ENCODE measurements at places on chromosomes 7 and 10. TPM values are rescaled to one million over a fixed set of nuclear protein-coding genes. Genes with fewer than 3 reads are reported as not detected.

DNA sequence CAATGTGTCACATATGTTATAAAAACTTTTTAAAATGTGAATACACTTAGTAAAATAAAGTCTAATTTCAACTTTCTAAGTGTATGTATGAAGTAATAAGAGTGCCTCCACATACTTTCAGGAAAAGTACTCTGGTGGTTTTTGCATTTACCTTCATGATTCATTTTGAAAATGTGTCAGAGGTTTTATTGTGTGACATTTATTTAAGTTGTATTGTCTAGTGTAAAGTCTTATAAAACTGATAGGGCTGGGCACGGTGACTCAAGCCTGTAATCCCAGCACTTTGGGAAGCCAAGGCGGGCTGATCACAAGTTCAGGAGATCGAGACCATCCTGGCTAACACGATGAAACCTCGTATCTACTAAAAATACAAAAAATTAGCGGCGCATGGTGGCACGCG, 226.5 kb downstream of the ITGB1 start:
- no peak for DNase-seq
- H3K27ac ChIP-seq: no peak overlapping the region
- H3K4me3 ChIP-seq: no peak overlapping the region
- H3K27me3 ChIP-seq: no peaks in the 10 kb centered on the region

DNA sequence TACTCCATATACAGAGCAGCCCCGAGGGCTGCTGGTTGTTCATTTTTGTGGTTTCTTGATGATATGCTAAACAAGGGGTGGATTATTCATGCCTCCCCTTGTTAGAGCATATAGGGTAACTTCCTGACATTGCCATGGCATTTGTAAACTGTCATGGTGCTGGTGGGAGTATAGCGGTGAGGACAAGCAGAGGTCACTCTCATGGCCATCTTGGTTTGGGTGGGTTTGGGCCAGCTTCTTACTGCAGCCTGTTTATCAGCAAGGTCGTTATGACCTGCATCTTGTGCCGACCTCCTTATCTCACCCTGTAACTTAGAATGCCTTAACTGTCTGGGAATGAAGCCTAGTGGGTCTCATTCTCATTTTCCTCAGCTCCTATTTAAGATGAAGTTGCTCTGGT, 31.3 kb downstream of the GNAT3 start:
- no peak for DNase-seq
- no peaks in the 10 kb centered on the region for H3K27me3 ChIP-seq
- H3K36me3 ChIP-seq: no peaks in the 10 kb centered on the region
- no peak overlapping the region for H3K4me3 ChIP-seq
- peaks cover 3% of the 10 kb centered on the region for H3K4me1 ChIP-seq

- no peak overlapping the region for H3K27ac ChIP-seq
- peak overlapping the region; percentile 54 for H3K4me3 ChIP-seq
- peaks cover 12% of the 10 kb centered on the region for H3K4me1 ChIP-seq
Measured at GRCh38 chr10:21497177-21497807, 28.2 kb downstream of the SKIDA1 start.

DNA sequence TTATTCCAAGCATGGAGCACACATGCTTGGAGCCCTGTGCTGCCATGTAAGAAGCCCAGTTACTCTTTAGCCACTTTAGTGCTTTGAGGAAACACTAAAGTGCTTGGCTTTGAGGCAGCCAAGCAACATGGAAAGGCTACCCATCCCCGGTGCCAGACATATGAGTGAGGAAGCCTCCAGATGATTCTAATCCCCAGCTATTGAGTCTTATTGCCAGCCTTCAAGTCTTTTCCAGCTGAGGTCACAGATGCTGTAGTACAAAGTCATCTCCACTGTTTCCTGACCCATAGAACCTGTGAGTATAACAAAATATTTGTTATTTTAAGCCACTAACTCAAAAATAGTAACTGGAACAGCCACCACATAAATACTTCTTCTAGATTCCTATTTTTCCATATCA, 91.4 kb upstream of the CYP26C1 start:
- no peaks in the 10 kb centered on the region for H3K36me3 ChIP-seq
- H3K27ac ChIP-seq: no peak overlapping the region
- no peaks in the 10 kb centered on the region for H3K4me1 ChIP-seq
- no peak for DNase-seq
- H3K27me3 ChIP-seq: no peaks in the 10 kb centered on the region
- H3K4me3 ChIP-seq: no peak overlapping the region

DNA sequence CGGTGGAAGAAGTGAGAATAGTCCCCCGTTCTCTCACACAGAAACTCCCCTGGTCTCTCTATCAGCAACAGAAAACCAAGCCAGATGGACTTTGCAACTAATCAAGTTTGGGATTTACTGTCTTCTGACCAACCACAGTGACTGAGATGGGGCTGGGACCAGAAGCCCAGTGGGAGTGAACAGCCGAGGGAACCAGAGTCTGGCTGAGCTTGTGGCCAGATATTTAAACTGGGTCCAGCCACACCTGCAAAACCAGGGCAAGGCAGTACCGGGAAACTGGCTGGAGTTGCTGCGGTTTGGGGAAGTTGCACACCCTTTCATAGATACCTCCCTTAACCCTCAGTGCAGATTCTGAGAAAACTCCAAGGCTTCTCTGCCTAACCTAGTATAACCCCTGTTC, 6.0 kb downstream of the GSTK1 start:
- peaks cover 8% of the 10 kb centered on the region for H3K4me1 ChIP-seq
- no peak overlapping the region for H3K4me3 ChIP-seq
- H3K27me3 ChIP-seq: no peaks in the 10 kb centered on the region
- peak; percentile 72 for DNase-seq

DNA sequence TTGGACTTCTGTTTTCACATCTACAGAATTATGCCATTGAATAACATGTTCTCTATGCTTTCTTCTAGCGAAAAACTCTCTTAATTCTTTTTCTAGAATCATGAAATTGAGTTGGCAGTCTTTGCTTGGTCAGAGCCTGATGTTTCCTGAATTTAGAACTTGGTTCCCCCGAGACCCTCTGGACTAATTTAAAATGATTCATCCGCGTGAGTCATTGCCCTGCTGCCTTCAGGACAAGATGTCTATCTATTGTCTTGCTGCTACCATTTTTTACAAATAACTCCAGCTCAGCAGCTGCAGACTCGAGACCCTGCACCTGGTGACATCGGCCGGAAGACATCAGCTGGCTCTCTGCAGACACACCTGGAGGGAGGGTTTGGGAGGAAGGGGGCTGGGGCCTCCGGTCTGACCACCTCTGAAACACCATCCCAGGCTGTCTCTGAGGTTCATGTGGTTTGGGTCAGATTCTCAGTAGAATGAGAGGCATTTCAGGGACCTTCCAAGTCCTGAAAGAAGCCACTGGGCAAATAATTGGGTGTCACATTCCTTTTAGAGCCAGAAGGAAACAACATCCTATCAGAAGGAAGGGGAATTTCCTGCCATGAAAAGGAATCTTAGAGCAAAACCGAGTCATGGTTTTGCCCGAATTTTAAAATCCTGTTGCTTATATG, 20.9 kb upstream of the KLF6 start:
- no peaks in the 10 kb centered on the region for H3K36me3 ChIP-seq

GRCh38 chr7:92137557-92137956, 3.3 kb upstream of the CYP51A1 start:
- no peaks in the 10 kb centered on the region for H3K27me3 ChIP-seq
- no peak overlapping the region for H3K4me3 ChIP-seq
- H3K36me3 ChIP-seq: no peaks in the 10 kb centered on the region

DNA sequence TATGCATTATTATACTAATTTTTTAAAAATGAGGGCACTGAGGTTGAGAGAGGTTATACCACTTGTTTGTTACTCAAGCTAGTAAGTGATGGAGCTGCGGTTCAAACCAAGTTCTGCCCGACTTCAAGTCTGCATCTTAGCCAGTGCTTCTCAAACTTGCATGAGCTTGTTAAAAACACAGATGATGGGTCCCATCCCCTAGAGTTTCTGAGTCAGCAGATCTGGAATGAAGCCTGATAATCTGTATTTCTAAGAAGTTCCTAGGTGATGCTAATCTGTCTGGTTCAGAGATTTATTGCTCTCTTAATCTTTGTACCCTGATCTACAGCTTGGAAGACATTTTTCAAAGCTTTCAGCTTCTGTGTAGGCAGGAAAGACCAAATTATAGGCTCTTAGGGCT, 67.7 kb upstream of the CC2D2B start:
- H3K27me3 ChIP-seq: no peaks in the 10 kb centered on the region
- DNase-seq: peak; percentile 15
- H3K4me1 ChIP-seq: no peaks in the 10 kb centered on the region
- H3K4me3 ChIP-seq: no peak overlapping the region
- no peaks in the 10 kb centered on the region for H3K36me3 ChIP-seq
- no peak overlapping the region for H3K27ac ChIP-seq

DNA sequence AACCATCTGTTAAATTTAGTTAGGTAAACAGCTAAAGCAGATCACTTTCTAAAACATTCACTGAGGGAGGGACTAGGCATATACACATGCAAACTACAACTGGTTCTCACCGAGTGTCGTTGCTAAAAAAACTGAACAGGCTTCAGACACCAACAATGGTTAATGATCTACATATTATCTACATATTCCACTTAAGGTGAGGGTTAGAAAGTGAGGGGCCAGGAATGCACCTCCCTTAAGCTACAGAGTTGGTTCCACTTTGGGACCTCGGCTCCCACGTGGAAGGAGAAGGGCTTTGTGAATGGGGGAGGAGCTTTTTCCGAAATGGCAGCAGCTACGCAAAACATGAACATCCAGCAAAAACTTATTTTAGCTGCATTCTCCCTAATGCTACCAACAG, 5.8 kb downstream of the CTBP2 start:
- peak; percentile 67 for DNase-seq
- peak overlapping the region; percentile 65 for H3K27ac ChIP-seq
- H3K36me3 ChIP-seq: no peaks in the 10 kb centered on the region
- H3K27me3 ChIP-seq: no peaks in the 10 kb centered on the region
- H3K4me1 ChIP-seq: peaks cover 20% of the 10 kb centered on the region

GRCh38 chr7:47552621-47553020, 29.3 kb downstream of the TNS3 start:
- no peak overlapping the region for H3K27ac ChIP-seq
- no peak for DNase-seq
- H3K4me3 ChIP-seq: no peak overlapping the region
- no peaks in the 10 kb centered on the region for H3K36me3 ChIP-seq
- peaks cover 46% of the 10 kb centered on the region for H3K4me1 ChIP-seq

DNA sequence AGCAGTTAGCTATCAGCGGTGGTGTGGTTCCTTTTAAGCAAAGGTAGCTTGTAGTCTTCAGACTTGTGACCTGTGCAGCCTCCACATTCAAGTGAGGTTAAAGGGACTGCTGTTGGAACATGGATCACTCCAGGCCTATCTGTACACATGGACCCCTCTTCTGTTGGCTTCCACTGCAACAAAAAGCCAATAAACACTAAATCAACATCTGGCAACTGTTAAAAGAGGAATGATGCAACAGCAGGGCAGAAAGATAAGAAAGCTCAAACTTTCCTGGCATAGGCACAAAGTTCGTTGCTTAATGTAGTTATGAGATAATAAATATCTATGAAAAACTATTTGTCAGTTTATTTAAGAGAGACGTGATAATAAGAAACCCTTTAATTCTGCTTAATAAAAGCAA, 4.0 kb upstream of the MINPP1 start:
- peak; percentile 86 for DNase-seq
- peaks cover 3% of the 10 kb centered on the region for H3K4me1 ChIP-seq
- H3K4me3 ChIP-seq: no peak overlapping the region
- H3K27me3 ChIP-seq: no peaks in the 10 kb centered on the region

DNA sequence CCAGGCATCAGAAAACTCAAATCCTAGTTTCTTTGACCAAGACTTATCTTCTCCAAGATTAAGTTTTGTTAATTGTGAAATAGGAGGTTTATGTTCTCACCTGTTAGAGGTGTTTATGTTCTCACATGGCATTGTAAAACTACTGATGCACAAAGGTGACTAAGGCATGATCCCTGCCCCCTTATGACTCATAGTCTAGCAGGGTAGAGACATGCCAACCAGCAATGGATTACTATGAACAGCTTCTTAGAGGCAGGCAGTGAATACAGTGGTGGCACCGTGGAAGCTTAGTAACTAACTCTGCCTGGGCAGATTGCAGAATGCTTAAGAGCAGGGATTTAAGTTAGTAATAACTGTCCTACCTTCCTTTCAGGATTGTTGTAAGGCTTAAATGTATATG, 400.9 kb downstream of the SORCS3 start:
- H3K27me3 ChIP-seq: no peaks in the 10 kb centered on the region
- DNase-seq: no peak
- H3K4me1 ChIP-seq: no peaks in the 10 kb centered on the region
- H3K36me3 ChIP-seq: no peaks in the 10 kb centered on the region

- DNase-seq: no peak
- H3K4me1 ChIP-seq: no peaks in the 10 kb centered on the region
- H3K4me3 ChIP-seq: no peak overlapping the region
- H3K36me3 ChIP-seq: no peaks in the 10 kb centered on the region
Measured at GRCh38 chr10:120684226-120684625, 166.9 kb upstream of the WDR11 start.

GRCh38 chr10:64617085-64617484, 1095.9 kb downstream of the REEP3 start:
- no peak overlapping the region for H3K4me3 ChIP-seq
- DNase-seq: no peak
- no peaks in the 10 kb centered on the region for H3K27me3 ChIP-seq
- H3K27ac ChIP-seq: no peak overlapping the region

DNA sequence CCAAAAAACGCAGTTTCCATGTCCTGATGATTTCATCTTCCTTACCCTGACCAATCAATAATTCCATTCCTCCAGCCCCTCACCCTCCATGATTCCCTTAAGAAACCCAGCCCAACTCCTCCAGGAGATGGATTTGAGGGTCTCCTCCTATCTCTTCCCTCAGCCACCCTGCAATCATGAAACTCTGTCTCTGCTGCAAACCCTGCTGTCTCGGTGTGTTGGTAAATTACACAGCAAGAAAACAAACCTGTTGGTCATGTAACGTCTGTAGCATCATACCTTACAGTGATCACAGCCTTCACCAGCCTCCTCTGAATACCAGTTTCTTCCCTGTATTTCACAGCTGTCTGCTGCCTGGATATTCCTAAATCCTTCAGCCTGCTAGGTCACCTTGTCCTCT, 300.7 kb upstream of the NEBL start:
- no peak for DNase-seq
- H3K36me3 ChIP-seq: no peaks in the 10 kb centered on the region
- no peak overlapping the region for H3K4me3 ChIP-seq
- no peaks in the 10 kb centered on the region for H3K4me1 ChIP-seq
- H3K27ac ChIP-seq: no peak overlapping the region
- no peaks in the 10 kb centered on the region for H3K27me3 ChIP-seq

- no peaks in the 10 kb centered on the region for H3K4me1 ChIP-seq
- no peaks in the 10 kb centered on the region for H3K27me3 ChIP-seq
- no peak for DNase-seq
- H3K36me3 ChIP-seq: no peaks in the 10 kb centered on the region
- H3K27ac ChIP-seq: no peak overlapping the region
- H3K4me3 ChIP-seq: no peak overlapping the region
Measured at GRCh38 chr7:156191090-156191489, 378.8 kb upstream of the SHH start.

- H3K36me3 ChIP-seq: no peaks in the 10 kb centered on the region
- H3K27ac ChIP-seq: no peak overlapping the region
- H3K4me3 ChIP-seq: no peak overlapping the region
- DNase-seq: no peak
- no peaks in the 10 kb centered on the region for H3K27me3 ChIP-seq
- peaks cover 3% of the 10 kb centered on the region for H3K4me1 ChIP-seq
Measured at GRCh38 chr10:12419262-12419847, 70.0 kb downstream of the CAMK1D start.

Gene CYP2C9
- 127 TPM for polyA plus RNA-seq

Gene EVX1
- not detected for polyA plus RNA-seq

Gene OR9A2
- not detected for polyA plus RNA-seq

Gene OR2A1
- not detected for polyA plus RNA-seq

Gene MRLN
- 0.65 TPM for polyA plus RNA-seq

Gene POLR2J2
- polyA plus RNA-seq: 7.8 TPM

Gene EBF3
- polyA plus RNA-seq: not detected

Gene CFTR
- polyA plus RNA-seq: 28.0 TPM

Gene FOXP2
- 2.9 TPM for polyA plus RNA-seq

Gene ATG9B
- 1.0 TPM for polyA plus RNA-seq

Gene STAG3
- polyA plus RNA-seq: 9.6 TPM

Gene UTF1
- polyA plus RNA-seq: not detected

Gene ADRA2A
- polyA plus RNA-seq: 11.6 TPM
